ENCODE measurements at places on chromosomes 12 and 14.
A peak's percentile ranks its signal among the peaks of the same experiment; 100 is the strongest.

DNA sequence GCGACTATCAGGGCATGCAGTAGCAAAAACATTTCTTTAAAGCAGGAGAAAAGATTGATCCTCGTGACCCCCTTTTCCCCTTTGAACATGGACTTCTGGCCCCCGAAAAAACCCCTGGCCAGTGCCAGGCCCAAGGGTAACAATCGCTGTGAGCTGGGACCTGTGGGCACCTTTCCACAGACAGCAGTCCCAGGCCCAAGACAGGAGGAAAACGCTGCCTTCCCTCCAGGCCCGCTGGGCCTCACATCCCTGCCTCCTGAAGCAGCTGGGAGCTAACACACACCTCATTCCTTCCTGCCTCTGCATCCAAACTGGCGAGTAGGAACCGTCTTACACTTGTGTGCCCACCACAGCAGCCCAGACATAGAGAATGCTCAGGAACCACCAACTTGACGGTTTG is 1.2 kb downstream of the VWF start:
- DNase-seq = no peak

GRCh38 chr12:49730568-49731101 is 10.7 kb upstream of the TMBIM6 start:
- no peak for DNase-seq

DNA sequence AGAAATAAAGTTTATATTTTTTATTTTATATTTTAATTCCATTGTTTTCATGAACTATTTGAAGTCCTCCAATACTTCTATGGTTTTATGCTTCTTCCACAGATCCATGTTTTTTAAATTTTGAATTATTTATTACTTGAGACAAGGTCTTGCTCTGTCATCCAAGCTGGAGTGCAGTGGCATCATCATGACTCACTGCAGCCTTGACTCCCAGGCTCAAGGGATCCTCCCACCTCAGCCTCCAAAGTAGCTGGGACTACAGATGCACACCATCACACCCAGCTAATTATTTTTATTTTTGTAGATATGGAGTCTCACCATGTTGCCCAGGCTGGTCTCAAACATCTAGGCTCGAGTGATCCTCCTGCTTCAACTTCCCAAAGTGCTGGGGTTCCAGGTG is 28.8 kb upstream of the DLGAP5 start:
- no peak for DNase-seq

DNA sequence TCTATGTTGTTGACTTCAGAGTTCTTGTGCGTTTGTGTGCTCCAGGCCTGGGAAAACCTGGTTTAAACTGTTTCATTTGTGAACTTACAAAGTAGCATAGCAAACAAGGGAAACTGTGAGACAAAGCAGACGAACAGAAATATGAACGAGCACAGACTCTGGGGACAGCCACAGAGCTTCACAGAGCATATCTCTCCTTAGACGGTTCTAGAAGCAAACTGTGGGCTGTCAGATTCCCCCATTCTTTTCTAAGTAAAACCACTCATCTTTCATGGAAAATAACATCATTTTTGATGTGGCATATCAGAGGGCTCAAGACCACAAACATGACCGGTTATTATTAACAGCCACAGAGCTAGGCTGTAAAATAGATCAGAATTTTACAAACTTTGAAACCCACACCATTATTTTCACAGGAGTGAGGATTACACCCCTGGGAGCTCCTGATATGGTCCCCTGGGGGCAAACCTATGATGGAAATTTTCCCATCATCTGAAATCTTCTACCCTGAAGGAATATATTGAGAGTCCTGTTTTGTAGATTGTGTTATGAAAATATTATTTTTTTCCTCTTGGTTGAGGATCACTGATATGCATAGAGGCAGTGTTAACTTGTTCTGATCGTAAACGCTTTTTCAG is 102.0 kb downstream of the ADGRD1 start:
- DNase-seq = no peak

- no peak for DNase-seq
These were observed 21.4 kb downstream of the ADCY6 start for GRCh38 chr12:48767521-48767920.

- no peak for DNase-seq
These were observed 25.7 kb downstream of the METTL25 start for GRCh38 chr12:82383930-82384552.

DNA sequence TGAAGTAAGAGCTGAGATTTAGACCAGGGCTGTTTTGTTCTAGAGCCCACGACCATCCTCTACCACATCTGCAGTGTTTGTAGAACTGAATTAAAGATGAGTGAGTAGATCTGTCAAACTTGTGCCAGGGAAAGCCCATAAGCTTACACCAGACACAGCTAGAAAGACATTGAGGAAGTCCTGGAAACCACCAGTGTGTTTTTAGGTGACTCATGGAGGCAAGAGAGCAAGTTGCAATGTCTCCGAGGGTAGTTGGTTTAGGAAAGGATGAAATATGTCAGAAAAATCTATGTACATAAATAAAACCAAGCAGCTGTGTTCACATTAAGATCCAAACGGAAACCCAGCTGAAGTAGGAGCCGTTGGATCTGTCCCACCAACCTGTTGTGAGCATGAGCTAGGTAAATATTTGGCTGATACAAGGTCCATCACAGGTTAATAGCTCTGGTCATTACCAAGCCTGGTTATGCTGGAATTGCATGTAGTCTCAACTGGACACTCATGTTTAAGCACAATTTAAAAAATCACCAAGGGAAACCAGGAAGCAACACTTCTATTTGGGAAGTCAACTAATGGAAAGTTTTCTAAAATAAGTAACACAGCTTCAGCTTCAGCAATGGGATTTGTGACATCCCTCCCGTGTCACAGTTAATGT is 49.9 kb upstream of the PLEKHG3 start:
- no peak for DNase-seq

GRCh38 chr12:89706986-89707702 is 1.5 kb downstream of the ATP2B1 start:
- no peak for DNase-seq

GRCh38 chr14:33646692-33647260 is 304.1 kb downstream of the EGLN3 start:
- no peak for DNase-seq

GRCh38 chr12:63944586-63945228 is 100.2 kb downstream of the SRGAP1 start:
- no peak for DNase-seq

- DNase-seq = no peak
These were observed 15.2 kb upstream of the TCP11L2 start for GRCh38 chr12:106287364-106287763.

DNA sequence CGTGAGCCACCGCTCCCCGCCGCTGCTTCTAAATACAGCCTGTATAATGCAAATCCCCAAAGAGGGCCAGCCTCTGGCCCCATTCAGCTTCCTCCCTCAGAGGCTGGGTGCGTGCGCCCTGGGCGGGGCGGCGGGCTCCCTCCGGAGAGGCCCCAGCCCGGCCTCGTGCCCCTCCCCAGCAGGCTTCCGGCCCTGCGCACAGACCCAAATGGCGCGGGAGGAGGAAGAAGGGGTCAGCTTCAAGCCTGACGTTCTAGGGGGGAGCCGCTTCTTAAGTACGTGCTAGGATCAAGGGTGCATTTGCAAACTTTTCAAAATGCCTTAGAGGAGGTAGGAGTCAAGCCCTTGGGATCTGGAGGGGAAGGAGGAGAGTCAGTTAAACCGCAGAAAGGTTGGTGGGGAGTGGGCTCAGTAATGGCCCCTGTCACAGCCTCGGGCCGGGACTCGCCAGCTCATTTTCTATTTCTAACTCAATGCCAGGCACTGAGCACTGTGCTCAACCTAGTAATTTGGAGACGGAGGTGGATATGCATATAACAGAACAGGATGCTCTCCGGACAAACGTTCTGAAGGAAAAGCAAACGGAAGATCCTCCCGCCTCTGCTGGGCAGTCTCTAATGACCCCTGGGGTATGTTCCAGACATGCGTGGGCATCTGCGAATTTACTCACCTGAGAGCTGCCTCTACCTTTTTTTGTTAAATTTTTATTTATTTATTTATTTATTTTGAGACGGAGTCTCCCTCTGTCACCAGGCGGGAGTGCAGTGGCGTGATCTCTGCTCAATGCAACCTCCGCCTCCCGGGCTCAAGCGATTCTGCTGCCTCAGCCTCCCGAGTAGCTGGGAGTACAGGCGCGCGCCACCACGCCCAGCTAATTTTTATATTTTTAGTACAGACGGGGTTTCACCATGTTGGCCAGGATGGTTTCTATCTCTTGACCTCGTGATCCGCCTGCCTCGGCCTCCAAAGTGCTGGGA is 32.3 kb downstream of the NINJ2 start:
- DNase-seq = no peak

- no peak for DNase-seq
These were observed 863.5 kb upstream of the MGAT4C start for GRCh38 chr12:87119713-87120112.

GRCh38 chr12:125184213-125184967 is 119.2 kb downstream of the AACS start:
- no peak for DNase-seq

- no peak for DNase-seq
These were observed 58.1 kb downstream of the STXBP6 start for GRCh38 chr14:24991821-24992220.

DNA sequence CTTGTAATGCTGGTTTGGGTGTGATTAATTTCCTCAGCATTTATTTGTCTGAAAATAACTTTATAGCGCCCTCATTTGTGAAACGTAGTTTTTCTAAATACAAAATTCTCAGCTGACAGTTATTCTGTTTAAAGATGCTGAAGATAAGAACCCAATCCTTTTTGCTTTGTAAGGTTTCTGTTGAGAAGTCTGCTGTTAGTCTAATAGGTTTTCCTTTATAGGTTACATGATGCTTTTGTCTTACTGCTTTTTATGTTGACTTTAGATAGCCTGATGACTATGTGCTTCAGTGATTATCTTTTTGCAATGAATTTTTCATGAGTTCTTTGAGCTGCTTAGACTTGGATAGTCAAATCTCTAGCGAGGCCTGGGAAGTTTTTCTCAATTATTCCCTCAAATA is 168.6 kb upstream of the PDE3A start:
- DNase-seq = no peak

DNA sequence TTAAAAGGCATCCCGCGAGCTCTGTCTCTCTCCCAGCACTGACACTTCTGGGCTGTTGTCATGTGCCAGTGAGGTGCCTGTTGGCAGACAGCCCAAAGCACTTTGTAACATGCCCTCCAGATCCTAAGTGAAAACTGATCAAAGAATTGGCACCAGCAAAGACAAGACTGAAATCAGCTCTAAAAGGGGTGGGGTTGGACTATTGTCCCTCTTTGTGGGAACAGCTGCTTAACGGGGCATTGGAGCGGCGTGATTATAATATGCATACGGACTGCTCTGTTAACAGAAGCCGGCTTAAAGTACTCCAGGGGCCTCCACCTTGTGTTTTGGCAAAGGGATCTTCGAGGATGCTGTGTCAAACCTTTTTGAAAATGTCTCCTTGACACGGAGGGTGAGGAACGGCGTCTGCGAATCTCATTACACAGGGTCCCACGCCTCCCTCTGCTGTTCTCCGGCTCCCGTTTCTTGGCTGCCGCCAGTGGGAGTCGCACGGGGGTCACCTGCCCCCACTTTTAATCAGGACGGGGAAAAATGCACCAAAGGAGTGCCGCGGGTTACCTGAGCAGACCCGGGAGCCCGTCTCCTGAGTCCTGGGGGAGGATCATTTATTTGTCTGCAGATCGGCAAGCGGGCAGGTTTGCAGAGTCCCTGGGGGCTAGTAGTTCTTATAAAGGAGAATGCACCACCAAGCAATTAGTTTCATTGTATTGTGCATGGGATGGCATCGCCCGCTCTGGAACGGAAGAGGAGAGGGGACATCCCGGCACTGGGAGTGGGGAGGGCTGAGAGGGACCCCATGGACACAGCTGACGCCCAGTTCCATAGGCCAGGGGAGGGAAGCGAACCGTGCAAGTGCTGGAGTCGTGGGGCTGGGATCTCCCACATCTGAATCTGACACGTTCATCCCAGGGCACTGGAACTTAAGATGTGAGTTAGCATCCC is 44.3 kb downstream of the SPRING1 start:
- peak; percentile 64 for DNase-seq

GRCh38 chr14:88628033-88628432 is 65.2 kb downstream of the ZC3H14 start:
- DNase-seq = no peak
